Naive thymus-derived CD4-positive, alpha-beta T cell (primary cell): ENCODE measurements at places on chromosomes 3 and 15.

DNA sequence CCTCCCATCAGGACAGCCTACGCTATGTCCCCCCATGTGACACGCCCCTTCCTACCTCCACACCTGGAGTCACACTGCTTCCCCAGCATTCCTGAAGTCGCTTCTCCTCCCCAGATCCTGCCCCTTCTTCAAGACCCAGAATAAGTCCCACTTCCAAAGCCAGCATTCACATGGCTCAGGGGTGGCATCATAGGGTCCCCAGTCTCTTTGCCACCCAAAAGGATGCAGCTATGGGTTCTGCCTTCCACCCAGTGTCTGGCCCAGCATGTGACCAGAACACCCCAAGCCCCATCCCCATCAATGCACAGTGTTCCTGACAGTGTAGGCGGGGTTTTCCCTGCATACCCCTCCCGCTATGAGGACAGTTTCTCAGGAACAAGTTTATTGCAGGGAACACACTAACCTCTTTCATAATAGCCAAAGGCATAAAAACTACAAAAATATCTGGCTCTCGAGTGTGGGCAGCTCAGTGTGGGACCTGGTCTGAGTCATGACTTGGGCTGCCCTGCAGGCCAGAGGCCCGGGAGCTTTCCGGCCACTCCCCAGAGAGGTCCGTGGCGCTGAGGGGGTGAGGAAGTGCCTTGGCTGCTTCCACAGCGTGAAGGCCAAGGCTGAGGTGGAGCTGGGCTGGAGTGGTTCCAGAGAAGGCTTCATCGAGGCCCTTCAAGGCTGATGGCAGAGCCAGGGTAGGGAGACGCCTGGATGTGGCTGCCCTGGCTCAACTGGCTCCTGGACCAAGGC, 5.8 kb downstream of the ISLR start:
- H3K4me1 ChIP-seq: no peaks in the 10 kb centered on the region
- no peak overlapping the region for H3K27ac ChIP-seq
- H3K36me3 ChIP-seq: no peaks in the 10 kb centered on the region
- H3K27me3 ChIP-seq: no peaks in the 10 kb centered on the region

DNA sequence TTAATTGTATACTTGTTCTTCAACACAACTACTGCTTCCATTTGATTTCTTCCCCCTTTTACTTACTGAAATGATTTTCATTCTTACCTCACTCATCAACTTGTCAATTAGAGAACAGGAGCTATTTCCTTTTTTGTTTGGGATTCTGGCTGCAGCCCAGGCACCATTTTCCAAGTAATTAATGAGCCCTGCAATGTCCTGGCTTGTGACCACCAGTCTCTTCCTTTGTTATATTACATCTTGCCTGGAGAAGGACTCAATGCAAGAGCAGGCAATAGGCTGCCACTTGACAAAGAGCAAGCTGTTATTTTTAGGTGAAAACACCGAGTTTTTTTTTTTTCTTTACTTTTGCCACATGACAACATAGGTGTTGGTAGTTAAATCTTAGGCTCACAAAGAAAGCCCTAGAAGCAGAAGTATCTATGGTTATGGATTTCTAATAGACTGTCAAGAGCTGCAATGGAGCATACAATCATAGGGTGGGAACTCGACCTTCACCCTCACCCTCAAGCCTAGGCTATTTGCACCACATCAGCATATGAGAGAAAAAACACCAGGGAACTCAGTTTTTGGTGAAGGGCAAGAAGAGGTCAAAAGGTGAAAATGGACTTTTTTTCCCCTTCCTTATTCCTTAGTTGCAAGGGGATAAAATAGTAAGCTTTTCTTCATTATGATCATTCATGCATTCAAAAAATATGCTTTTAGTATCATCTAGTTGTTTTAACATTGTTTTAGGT, 114.9 kb downstream of the TNIK start:
- H3K36me3 ChIP-seq: no peaks in the 10 kb centered on the region
- DNase-seq: no peak
- peaks cover 5% of the 10 kb centered on the region for H3K4me1 ChIP-seq

DNA sequence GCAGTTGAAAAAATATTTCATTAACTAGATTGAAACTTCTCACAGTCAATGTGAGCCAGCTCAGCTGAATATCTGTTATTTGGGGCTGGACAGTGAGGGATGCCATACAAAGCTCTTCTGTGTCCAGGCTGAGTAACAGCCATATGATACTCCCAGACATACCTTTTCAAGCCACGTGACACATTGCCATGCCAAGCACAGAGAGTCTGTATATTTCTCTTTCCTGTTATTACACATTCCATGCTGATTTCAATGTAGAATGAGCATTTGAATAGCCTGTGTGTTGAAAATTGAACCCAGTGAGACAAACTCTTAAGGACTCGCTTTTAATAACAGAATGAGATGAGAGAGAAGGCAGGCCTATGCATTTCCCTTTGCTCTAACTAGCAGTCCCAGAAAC, 334.7 kb upstream of the RASGRP1 start:
- H3K4me3 ChIP-seq: no peak overlapping the region
- H3K27ac ChIP-seq: no peak overlapping the region
- DNase-seq: no peak
- H3K36me3 ChIP-seq: no peaks in the 10 kb centered on the region

DNA sequence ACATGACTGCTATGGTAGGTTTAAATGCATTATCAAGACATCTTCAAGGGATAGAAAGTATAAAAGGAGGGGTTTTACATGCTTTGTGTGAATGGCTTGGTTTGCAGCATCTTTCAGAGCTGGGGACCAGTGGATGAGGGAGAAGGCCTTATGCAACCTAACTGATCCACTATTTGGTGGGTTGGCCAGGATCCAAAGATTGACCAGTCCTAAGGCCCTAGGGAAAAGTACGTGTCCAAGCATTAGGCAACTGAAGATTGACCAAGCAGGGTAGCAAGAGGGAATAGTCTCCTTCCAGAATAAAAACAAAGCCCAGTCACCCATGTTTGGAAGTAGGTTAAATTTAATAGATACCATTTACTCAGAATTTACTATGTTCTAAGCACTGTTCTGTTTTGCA, 509.3 kb downstream of the EPHB1 start:
- no peak for DNase-seq
- no peaks in the 10 kb centered on the region for H3K4me1 ChIP-seq
- no peaks in the 10 kb centered on the region for H3K36me3 ChIP-seq
- H3K27me3 ChIP-seq: no peaks in the 10 kb centered on the region
- H3K4me3 ChIP-seq: no peak overlapping the region

DNA sequence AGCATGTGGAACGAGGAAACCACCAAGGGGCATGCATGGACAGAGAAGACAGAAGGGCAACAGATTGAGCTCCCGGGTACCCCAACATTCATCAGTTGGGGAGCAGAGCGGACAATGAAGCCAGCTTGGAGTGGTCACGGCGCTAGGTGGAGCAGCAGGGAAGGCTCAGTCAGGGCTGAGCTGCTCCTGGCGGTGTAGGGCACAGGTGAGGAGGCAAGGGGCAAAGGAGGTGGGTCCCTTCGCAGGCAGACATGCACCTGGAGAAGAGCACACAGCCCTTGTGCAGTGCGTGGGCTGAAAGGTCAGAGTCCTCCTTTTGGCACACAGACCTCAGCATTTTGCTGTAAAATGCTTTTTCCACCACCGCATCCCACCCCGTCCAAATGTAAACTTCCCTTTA, 90.0 kb upstream of the SLC6A6 start:
- H3K36me3 ChIP-seq: no peaks in the 10 kb centered on the region
- no peak for DNase-seq
- H3K27me3 ChIP-seq: no peaks in the 10 kb centered on the region
- H3K4me3 ChIP-seq: no peak overlapping the region

- H3K27me3 ChIP-seq: no peaks in the 10 kb centered on the region
- DNase-seq: no peak
- no peak overlapping the region for H3K4me3 ChIP-seq
- H3K27ac ChIP-seq: no peak overlapping the region
Observed at GRCh38 chr3:42764115-42764514, 8.9 kb downstream of the CCDC13 start.

DNA sequence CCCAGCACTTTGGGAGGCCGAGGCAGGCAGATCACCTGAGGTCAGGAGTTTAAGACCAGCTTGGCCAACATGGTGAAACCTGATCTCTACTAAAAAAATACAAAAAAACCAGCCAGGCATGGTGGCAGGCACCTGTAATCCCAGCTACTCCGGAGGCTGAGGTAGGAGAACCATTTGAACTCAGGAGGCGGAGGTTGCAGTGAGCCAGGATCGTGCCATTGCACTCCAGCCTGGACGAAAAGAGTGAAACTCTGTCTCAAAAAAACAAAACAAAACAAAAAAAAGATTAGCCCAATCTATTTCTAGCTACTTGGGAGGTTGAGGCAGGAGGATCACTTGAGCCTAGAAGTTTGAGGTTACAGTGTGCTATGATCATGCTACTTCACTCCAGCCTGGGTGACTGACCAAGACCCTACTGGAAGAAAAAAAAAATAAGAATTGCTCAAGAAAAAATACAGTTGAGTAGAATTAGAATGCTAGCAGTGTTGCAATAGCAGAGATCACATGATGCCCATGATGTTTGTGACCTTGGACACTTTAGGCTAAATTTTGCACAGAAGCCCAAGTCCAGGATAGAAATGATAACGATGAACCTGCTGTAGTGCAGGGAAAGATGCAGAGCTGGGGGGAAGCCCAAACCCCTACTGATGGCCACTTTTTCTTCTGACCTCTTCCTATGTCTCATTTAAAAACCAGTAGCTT, 162.2 kb downstream of the LPP start:
- no peaks in the 10 kb centered on the region for H3K4me1 ChIP-seq
- no peaks in the 10 kb centered on the region for H3K27me3 ChIP-seq
- H3K36me3 ChIP-seq: no peaks in the 10 kb centered on the region
- H3K4me3 ChIP-seq: no peak overlapping the region
- DNase-seq: no peak

- no peak overlapping the region for H3K27ac ChIP-seq
- no peaks in the 10 kb centered on the region for H3K36me3 ChIP-seq
- DNase-seq: no peak
- no peaks in the 10 kb centered on the region for H3K27me3 ChIP-seq
- no peaks in the 10 kb centered on the region for H3K4me1 ChIP-seq
Observed at GRCh38 chr3:140270329-140270728, 335.3 kb downstream of the CLSTN2 start.

GRCh38 chr15:100592898-100593297, 9.1 kb downstream of the LINS1 start:
- no peaks in the 10 kb centered on the region for H3K27me3 ChIP-seq
- H3K36me3 ChIP-seq: no peaks in the 10 kb centered on the region
- peak overlapping the region; percentile 27 for H3K27ac ChIP-seq
- H3K4me3 ChIP-seq: no peak overlapping the region
- DNase-seq: no peak
- peaks cover 57% of the 10 kb centered on the region for H3K4me1 ChIP-seq

- peaks cover 3% of the 10 kb centered on the region for H3K36me3 ChIP-seq
- H3K4me1 ChIP-seq: no peaks in the 10 kb centered on the region
- no peaks in the 10 kb centered on the region for H3K27me3 ChIP-seq
- no peak overlapping the region for H3K4me3 ChIP-seq
- no peak for DNase-seq
- H3K27ac ChIP-seq: no peak overlapping the region
Observed at GRCh38 chr3:143791386-143791785, 56.9 kb downstream of the SLC9A9 start.

DNA sequence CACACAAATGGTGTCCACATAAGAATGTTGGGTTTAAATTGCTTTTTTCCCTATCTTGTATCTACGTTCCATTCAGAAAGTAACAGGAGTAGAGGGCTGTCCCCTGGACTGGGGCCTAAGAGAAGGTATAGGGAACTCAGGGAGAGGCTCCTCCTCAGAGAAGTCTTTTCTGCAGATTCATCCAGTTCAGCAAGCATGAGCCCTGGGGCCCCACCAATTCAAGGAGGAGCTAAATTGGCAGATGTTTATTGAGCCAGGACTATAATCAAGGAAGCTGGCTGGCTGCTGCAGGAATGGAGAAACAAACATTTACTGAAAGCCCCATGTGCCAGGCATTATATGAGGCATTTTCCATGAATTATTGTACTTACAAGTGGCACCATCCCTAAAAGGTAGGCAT, 22.1 kb upstream of the LARS2 start:
- H3K27me3 ChIP-seq: no peaks in the 10 kb centered on the region
- no peaks in the 10 kb centered on the region for H3K36me3 ChIP-seq
- H3K27ac ChIP-seq: no peak overlapping the region
- H3K4me3 ChIP-seq: no peak overlapping the region

DNA sequence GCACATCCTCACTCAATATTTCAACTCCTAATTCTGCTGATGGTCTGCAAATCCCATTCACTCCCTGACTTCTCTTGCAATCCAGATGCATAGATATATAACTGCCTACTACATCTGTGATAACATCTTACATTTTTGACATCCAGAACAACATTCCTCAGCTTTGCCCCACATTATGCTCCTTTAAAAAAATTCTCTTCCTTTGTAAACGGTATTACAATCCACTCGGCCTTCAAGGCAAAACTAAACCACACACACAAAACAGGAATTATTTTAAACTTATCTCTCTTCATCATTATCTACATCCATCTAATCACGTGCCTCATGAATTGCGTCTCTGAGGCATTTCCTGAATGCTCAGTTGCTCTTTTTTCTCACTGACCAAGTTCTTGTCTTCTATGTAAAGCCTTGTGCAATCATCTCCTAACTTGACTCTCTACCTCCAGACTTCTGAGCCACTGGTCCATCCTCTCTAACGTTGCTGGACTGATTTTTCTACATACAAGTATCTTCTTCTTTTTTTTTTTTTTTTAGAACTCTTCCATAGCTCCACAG, 117.0 kb downstream of the SATB1 start:
- no peaks in the 10 kb centered on the region for H3K4me1 ChIP-seq
- no peaks in the 10 kb centered on the region for H3K36me3 ChIP-seq
- no peaks in the 10 kb centered on the region for H3K27me3 ChIP-seq
- no peak overlapping the region for H3K4me3 ChIP-seq
- H3K27ac ChIP-seq: no peak overlapping the region

- no peak for DNase-seq
- H3K27me3 ChIP-seq: no peaks in the 10 kb centered on the region
- no peak overlapping the region for H3K4me3 ChIP-seq
Observed at GRCh38 chr15:39684233-39684632, 98.4 kb downstream of the FSIP1 start.

DNA sequence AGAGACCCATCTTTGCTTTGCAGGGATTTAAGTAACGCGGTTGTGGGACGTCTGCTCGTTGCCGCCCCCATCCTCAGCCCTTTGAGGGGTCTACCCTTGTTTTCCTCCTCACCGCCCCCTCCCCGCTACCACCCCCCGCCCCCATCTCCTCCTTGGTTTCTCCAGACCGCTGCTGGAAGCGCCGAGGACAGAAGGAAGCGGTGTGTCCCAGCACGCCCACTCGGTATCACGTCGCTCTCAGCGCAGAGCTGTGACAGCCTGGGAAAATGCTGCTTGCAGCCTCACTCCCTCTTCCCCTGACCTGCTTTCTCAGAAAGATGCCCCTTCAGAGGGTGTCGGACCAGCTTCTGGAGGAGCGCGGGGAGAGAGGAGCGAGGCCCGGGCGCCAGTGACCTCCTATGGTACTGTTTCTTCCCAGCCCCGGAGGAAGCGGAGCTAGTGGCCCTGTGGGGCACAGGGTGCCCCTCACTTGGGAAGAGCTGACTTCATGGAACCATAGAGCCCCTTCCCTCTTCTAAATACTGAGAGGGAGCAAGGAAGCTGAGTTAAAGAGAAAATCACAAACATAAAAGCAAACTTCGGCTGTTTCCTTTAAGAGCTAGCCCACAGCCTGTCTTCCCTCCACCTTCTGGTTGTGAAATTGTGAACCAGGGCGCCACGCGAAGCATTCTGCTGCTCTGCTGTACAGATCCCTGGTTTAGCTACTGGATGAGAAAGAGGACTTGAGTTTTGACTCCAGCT, 698 bp downstream of the IL1RAP start:
- H3K4me3 ChIP-seq: peak overlapping the region; percentile 93
- peaks cover 4% of the 10 kb centered on the region for H3K36me3 ChIP-seq
- H3K4me1 ChIP-seq: peaks cover 15% of the 10 kb centered on the region
